ENCODE measurements at places on chromosomes 7 and 10.
A peak's percentile ranks its signal among the peaks of the same experiment; 100 is the strongest.

DNA sequence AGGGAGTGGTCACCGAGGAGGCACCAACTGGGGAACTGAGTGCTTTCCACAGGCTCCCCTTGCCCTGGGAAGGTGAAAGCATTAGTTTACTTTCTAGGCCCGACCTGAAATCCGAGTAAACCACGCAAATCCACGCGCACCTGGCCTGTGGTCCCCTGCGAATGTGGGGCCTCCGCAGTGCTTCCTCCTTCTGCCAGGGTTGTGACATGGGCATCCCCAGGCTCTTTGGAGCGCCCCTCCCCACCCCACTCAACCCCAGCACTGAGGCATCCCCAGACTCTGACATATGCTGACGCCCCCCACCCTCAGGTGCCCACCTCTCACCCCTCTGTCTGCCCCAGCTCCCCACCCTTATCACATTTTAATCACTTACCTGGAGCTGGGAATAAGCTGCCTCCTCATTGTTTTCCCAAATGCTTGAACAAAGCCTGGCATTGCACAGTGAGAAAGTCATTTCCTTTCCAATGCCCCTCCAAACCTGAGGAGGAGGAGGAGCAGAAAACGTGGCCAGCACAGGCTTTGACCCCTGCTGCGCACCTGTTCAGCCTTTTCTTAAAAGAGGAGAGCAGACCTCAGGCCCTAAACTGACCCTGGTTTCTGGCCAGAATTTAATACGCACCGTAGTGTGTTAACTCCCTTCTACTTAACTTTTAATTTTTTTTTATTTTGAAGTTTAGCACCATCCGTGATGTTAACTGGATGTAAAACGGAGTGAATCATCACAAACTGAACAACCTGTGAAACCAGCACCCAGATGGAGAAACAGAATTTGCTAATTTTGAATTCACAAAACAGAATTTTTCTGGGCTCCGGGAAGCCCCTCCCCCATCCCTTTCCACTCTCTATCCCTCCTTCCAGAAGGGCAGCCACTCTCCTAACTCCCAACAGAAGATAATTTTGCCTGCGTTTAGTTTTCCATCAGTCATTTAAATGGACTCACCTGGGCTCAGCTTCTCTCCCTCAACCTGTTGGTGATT, 129.4 kb downstream of the WDR11 start:
- DNase-seq: no peak

GRCh38 chr7:79293655-79294142, 159.8 kb downstream of the MAGI2 start:
- no peak for DNase-seq

- no peak for DNase-seq
Measured at GRCh38 chr7:24952464-24952863, 27.5 kb downstream of the OSBPL3 start.

DNA sequence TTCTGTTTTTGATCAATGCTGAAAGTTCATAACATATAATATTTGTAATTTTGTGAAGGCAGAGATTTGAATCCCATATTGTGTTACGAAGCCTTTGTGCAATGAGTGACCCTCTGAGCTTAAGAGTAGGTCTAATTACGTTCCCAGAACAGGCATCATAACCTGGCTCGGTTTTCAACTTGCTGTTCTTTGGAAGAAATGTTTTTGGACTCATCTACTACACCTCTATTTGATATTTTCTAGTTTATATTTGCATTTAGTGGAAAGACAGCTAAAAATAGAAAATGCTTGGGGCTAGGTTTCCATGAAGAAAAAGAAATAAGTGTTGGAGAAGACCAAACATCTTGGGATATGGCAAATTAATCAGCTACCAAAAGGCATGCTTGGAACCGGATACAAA, 234.8 kb downstream of the AGMO start:
- no peak for DNase-seq

- DNase-seq: no peak
Measured at GRCh38 chr7:69211336-69211735, 386.9 kb upstream of the AUTS2 start.

DNA sequence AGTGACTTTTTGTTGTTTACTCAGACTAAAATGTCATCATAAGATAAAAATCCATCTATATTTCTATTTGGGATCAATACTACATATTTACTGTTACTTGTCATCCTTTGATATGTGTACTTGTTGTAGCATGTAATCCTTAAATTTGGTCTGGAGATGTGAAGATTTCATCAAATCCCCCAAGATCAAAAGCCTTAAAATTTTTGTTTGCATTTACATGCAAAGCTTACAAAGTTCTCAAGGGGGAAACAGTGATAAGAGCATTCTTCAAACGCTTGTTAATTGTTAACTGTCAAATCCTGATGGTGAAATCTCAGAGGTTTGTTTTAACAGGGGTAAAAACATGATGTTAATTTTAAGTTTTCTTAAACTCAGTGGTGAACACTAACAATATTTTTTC, 84.9 kb upstream of the SKAP2 start:
- no peak for DNase-seq

GRCh38 chr7:140696680-140697446, at the start of gene NDUFB2:
Gene NDUFB2, plus strand, starts transcription at chr7:140696708. Its CDS starts 37 bp downstream, at chr7:140696745.
- DNase-seq: peak; percentile 69

- DNase-seq: no peak
Measured at GRCh38 chr7:11272352-11272751, 298.7 kb downstream of the PHF14 start.

DNA sequence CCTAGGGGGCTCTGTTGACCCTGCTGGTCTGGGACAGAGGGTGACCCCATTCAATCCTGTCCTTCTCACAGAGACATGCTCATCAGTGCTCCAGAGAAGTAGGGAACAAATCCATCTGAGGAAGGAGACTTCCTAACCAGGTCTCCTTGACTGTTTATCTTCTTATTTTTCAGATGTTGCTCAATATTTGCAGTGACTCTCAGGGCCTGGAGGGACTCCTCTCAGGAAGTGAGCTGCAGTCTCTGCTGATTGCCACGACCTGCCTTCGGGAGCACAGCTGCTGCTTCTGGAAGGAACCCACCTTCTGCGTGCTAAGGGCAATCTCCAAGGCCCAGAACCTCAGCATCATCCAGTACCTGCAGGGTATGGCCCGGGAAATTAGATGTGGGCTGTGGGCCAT, 41.0 kb downstream of the WDFY4 start:
- no peak for DNase-seq

- DNase-seq: no peak
Measured at GRCh38 chr10:20933705-20934104, 36.6 kb upstream of the NEBL start.

GRCh38 chr7:51263631-51264484, 52.8 kb downstream of the COBL start:
- DNase-seq: no peak

DNA sequence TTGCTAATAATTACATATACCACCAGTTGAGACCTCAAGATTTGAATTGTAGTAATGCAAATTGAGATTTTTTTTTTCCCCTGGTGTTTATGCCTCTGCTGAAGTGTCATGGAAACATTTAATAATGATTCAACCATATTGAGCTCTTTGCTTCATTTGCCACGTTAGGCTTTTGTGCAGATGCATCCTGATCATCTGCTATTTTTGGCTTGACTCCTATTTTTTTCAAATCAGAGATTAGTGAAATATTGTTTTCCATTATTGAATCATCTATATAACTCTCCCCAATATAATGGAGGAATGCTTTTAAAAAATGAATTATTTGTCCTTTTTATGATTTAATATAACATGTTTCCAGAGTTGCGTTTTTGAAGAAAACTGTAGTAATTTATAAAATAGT, 115.1 kb downstream of the SRI start:
- no peak for DNase-seq

GRCh38 chr10:110932505-110933180, 13.2 kb downstream of the SHOC2 start:
- no peak for DNase-seq

- no peak for DNase-seq
Measured at GRCh38 chr10:91742229-91742628, 56.0 kb upstream of the TNKS2 start.

DNA sequence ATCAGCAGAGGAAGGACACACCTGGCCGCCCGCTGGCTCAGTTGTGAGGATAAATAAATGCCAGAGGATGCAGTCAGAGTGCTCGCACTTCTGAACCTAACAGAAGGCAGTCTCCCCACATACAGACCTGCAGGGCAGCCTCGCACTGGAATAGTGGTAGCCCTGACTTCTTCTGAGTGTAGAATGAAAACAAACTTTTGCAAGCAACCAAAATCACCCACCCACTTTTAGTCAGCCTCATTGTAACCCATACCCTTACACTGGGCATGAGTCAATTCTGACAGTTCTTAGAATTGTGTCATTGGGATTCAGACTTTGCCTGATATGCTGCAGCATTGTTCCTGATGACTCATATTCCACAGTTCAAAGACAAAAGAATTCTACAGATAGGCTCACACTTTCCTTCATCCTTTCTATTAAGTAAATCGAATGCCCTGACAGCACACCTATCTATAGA, 167.0 kb upstream of the CDK1 start:
- no peak for DNase-seq

GRCh38 chr7:112370436-112370835, 79.8 kb upstream of the IFRD1 start:
- no peak for DNase-seq

DNA sequence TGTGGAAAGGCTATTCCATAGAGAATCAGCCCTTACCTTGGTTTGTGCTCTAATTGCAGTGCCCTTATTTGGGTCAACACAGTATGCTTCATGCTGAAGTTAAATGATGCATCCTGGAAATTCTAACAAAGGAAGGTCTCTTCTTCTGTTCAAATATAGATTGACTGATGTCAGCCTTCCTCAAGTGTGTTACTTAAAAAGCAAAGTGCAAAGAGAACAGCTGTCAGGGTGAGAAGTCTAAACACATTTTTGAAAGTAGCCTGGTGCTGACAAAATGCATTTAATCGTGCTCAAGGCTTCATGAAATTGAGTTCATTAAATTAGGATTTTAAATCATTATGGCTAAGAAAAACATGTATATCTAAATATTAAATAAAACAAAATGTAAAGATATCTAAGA, 19.5 kb downstream of the AGR2 start:
- DNase-seq: no peak

- no peak for DNase-seq
Measured at GRCh38 chr10:126904516-126904817, 761 bp upstream of the DOCK1 start.

DNA sequence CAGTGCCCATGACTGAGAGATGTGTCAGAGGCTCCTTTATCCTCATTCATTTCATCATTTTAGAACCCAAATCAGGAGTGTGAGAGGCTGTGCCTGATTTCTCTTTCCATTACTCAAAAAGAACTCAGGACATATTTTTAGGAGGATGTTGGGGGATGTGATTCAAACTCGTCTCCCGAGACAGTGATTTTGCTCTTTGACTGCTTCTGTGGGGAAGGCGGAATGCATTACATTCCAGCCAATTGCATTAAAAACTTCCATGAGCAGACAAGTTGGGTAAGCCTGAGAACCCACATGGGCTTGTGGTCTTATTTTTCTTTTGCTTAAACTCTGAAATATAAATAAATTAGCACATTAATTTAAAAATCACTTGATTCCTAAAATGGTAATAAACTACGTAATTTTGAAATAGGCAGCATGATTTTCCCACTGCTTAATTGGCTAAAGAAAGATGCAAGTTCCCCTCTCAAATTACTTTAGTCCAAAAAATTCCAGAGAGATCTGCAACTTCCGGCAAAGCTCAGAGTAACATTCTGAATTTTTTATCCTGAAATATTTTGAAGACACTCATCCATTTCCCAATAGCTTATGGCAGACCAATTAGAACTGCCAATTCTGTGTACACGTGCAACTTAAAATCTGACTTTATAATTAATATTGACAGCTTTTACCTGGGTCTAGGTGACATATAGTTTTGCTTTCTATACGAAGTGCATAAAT, 185.6 kb downstream of the C7orf25 start:
- no peak for DNase-seq

- no peak for DNase-seq
Measured at GRCh38 chr7:39967406-39968161, 17.5 kb downstream of the CDK13 start.

GRCh38 chr7:35040906-35041305, 3.6 kb upstream of the DPY19L1 start:
- no peak for DNase-seq

DNA sequence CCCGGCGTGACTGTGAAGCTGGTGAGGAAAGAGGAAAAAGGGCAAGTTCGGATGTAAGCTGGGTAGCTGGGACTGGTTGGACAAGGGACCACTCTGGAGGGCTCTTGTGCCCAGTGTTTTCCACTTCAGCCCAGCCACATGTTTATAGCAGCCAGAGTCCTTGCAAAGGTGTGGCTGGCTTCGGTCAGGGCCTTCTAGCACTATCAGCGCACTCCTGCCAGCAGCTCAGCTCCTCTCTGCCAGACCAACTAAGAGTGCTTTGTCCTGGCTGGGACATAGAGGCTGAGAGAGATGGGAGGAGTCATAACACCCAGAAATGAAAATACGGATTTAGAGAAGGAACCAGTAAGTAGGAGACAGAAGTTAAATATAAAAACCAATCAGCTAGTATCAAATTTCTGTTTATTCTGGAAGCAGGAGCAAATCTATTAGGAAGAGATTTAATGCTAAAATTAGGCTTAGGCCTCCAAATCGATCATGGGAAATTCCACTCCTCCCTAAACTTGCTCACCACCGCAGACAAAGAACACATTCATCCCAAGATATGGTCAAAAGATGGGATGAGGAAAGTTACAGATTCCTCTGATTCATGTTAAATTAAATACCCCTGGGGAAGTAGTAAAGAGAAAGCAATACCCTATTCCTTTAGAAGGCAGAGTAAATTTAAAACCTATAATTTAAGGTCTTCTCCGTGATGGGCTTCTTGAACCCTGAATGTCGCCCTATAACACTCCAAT, 135.0 kb downstream of the RALA start:
- DNase-seq: no peak

- DNase-seq: no peak
Measured at GRCh38 chr10:75137533-75138438, 26.3 kb downstream of the SAMD8 start.

DNA sequence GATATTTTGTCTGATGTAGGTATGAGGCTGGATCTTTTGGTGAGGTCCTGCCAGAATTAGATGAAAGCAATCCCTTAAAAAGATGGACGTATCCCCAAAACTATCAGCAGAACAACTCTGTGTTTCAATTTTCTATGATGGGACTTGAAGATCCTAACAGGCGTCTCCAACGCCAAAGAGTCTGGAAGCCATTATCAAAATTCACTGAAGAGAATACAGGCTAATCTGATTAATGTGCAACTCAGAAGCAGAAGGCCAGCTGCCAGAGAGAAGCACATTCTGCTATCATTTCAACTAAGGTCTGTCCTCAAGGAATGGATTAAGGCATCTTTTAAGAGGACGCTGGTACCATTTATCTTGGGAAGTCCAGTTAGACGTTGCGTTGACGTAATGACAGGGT, 119.7 kb downstream of the FGFR2 start:
- DNase-seq: no peak

GRCh38 chr10:4595719-4596319, 230.2 kb upstream of the AKR1E2 start:
- DNase-seq: no peak

DNA sequence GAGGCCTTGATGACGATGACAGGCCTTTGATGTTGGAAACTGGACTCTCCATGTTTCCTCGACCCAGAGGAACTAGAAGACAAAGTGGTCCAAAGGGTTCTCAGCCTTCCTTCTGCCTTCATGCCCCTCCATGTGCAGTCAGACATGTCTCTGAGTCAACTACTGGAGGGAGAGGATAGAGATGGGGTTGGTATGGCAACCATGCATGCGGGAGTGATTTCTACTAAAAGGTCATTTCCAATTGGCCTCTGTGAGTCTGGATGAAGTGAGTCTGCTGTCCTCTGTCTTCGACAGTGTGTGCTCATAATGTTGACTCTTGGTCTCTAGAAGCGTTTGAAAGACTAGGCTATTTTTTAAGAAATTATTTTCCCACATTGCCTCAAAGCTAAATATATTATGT, 29.2 kb downstream of the STK17A start:
- no peak for DNase-seq

Measured in GM18507 (cell line).